PC-9 (cell line): ENCODE measurements at places on chromosomes 6 and 20.

- DNase-seq, result no peak
- no peaks in the 10 kb centered on the region for H3K4me1 ChIP-seq
- H3K4me3 ChIP-seq, result no peak overlapping the region
- H3K36me3 ChIP-seq, result no peaks in the 10 kb centered on the region
Measured at GRCh38 chr20:31496761-31497295, 17.4 kb upstream of the HM13 start.

- peak overlapping the region; percentile 13; the same call in 1 of the 2 replicates for H3K4me3 ChIP-seq
- peak; percentile 90 for DNase-seq
- no peaks in the 10 kb centered on the region for H3K36me3 ChIP-seq
- H3K27ac ChIP-seq, result peak overlapping the region; percentile 89
Measured at GRCh38 chr20:11454966-11455799, 462.5 kb upstream of the BTBD3 start.

DNA sequence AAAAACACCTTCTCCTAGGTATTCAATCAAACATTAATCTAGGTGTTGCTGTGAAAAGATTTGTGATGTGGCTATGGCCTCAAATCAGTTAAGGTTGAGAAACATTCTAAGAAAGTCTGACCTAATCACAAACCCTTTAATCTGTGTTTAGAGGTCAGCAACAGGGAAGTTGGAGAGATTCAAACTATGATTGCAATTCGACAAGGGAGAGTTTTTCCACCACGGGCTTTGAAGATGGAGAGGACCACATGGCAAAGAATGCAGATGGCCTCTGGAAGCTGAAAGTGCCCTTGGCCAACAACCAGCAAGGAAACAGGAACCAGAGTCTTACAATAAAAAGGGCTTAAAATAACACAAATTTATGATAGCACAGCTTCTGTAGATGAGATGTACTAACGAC, 29.6 kb upstream of the LGSN start:
- no peak overlapping the region for H3K4me3 ChIP-seq
- H3K4me1 ChIP-seq, result peaks cover 18% of the 10 kb centered on the region
- no peaks in the 10 kb centered on the region for H3K27me3 ChIP-seq
- H3K36me3 ChIP-seq, result no peaks in the 10 kb centered on the region
- H3K27ac ChIP-seq, result no peak overlapping the region
- DNase-seq, result no peak

GRCh38 chr6:41560431-41561192, 14.4 kb downstream of the FOXP4 start:
- no peak overlapping the region for H3K27ac ChIP-seq
- no peak overlapping the region for H3K4me3 ChIP-seq
- H3K4me1 ChIP-seq, result no peaks in the 10 kb centered on the region
- no peak for DNase-seq
- no peaks in the 10 kb centered on the region for H3K27me3 ChIP-seq

- no peaks in the 10 kb centered on the region for H3K27me3 ChIP-seq
- no peak overlapping the region; the same call in 1 of the 2 replicates for H3K27ac ChIP-seq
- H3K36me3 ChIP-seq, result no peaks in the 10 kb centered on the region
- peaks cover 43% of the 10 kb centered on the region for H3K4me1 ChIP-seq
- peak; percentile 41 for DNase-seq
- H3K4me3 ChIP-seq, result peak overlapping the region; percentile 61
Measured at GRCh38 chr6:156780102-156780641, 3.0 kb downstream of the ARID1B start.

DNA sequence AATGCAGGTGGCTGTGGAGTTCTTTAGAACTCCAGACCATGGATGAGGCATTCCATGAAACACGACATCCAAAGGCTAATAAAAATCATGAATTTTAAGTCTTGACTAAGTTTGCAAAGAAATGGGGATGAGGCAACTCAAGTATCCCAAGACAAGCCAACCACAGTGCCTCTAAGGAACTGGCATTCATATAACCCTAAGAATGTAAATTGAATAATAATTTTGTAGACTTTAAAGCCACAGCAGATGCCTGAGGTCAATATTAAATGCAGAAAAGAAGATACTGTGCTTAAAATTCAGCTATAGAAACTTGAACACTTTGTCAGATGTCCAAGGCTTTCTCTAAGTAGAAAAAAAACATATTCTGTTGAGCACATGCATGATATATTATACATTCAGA, 54.5 kb downstream of the TFAP2B start:
- DNase-seq, result no peak
- no peaks in the 10 kb centered on the region for H3K4me1 ChIP-seq
- H3K36me3 ChIP-seq, result no peaks in the 10 kb centered on the region
- H3K4me3 ChIP-seq, result no peak overlapping the region
- H3K27ac ChIP-seq, result no peak overlapping the region

DNA sequence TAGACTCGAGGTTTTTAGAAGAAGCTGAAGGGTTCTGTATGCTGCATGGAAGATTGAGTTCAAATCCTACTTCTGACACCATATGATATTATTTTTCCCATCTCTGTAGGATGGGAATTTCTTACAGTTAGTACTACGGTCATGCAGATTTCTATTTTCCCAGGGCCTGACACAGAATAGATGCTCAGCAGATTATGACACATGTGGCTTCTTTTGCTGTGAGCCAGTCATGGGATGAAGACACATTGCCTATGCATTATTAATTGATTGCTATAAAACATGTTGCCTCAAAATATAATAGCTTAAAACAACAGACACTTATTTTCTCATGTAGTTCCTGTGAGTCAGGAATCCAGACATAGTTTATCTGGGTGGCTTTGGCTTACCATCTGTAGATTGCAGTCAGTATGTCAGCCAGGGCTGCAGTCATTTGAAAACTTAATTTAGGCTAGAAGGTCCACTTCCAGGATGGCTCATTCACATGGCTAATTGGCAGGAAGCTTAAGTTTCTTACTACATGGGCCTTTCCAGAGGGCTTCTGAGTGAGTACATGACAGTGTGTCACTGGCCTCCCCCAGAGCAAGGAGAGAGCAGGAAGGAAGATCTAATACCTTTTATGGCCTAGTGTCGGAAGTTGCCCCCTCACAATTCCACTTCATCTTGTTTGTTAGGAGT, 29.5 kb downstream of the TOP1 start:
- H3K4me3 ChIP-seq, result no peak overlapping the region
- DNase-seq, result no peak
- peaks cover 59% of the 10 kb centered on the region for H3K36me3 ChIP-seq
- no peaks in the 10 kb centered on the region for H3K27me3 ChIP-seq
- H3K27ac ChIP-seq, result no peak overlapping the region

DNA sequence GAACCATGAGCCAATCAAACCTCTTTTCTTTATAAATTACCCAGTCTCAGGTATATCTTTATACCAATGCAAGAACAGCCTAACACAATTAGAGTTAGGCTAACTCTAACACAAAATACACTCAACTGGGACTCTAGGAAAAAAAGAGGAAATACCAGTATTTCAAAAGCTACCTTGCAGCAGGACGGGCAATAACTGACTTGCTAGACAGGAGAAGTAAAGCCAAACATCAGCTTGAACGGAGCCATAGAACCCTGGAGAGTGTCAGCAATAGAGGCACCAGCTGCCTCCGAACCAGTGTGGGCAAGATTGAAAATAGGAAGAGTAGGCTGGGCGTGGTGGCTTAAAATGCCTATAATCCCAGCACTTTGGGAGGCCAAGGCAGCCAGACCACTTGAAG, 162.0 kb upstream of the SOX4 start:
- H3K4me3 ChIP-seq, result no peak overlapping the region
- no peaks in the 10 kb centered on the region for H3K4me1 ChIP-seq
- no peaks in the 10 kb centered on the region for H3K27me3 ChIP-seq
- no peak overlapping the region for H3K27ac ChIP-seq

- no peaks in the 10 kb centered on the region for H3K36me3 ChIP-seq
- H3K4me3 ChIP-seq, result no peak overlapping the region
- peaks cover 12% of the 10 kb centered on the region for H3K27me3 ChIP-seq
Measured at GRCh38 chr6:19833947-19834346, 3.2 kb upstream of the ID4 start.

DNA sequence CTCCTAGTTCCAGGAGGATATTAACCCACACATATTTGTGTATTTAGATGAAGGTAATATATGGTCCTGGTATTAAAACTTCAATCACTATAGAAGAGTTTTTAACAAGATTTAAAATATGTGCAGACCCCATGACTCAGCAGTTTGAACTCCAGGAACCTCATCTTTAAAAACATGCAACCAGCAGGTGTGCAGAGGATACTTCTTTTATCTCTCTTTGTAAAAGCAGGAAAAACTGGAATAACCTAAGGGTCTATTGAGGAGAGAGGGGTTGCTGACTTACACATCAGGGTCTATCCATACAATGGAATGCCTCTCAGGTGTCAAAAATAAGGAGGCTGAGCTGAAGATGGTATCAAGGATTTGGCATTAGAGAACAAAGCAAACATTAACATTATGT, 36.9 kb upstream of the TFAP2C start:
- H3K4me3 ChIP-seq, result no peak overlapping the region; the same call in 1 of the 2 replicates
- H3K36me3 ChIP-seq, result no peaks in the 10 kb centered on the region
- no peaks in the 10 kb centered on the region for H3K27me3 ChIP-seq
- H3K27ac ChIP-seq, result peak overlapping the region; percentile 84
- DNase-seq, result peak; percentile 89
